Activated T-cell treated with anti-CD3 and anti-CD28 coated beads for 1 hour (primary cell): ENCODE measurements at places on chromosomes 16 and 17.

DNA sequence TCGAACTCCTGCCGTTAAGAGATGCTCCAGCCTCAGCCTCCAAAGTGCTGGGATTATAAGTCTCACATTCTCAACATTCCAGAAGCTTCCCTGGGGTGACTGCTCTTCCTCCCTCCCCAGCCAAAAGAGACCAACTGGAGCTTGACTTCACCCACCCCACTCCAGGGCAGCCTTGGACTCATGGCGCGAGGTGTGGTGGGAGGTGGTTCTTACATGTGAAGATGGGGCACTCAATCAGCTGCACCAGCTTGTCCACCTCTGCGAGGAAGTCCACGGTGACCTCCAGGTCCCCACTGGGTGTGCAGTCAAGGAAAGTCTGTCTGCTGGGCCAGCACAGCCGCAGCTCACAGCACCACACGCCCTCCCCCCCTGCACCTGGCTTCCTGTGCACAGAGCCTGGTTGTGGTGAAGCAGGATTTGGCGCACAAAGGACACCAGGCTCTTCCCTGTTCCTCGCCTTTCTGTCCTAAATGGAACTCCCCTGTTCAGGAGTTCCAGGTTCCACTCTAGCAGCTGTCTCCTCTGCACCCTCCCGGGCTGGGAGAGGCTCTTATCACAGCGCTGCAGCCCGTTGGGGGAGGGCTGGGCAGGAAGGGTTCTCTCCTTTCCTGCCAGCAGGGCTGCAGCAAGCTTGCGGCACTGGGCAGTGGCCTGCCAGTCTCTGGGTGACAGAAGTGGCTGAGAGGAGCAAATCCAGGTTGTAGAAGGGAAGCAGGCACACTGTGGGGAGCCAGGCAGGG lies 9.6 kb upstream of the MTSS2 start:
- no peak for DNase-seq

GRCh38 chr17:71735893-71736292 lies 384.9 kb upstream of the SOX9 start:
- no peak for DNase-seq

- no peak for DNase-seq
Measured at GRCh38 chr17:1590029-1590746, 27.6 kb upstream of the PITPNA start.

DNA sequence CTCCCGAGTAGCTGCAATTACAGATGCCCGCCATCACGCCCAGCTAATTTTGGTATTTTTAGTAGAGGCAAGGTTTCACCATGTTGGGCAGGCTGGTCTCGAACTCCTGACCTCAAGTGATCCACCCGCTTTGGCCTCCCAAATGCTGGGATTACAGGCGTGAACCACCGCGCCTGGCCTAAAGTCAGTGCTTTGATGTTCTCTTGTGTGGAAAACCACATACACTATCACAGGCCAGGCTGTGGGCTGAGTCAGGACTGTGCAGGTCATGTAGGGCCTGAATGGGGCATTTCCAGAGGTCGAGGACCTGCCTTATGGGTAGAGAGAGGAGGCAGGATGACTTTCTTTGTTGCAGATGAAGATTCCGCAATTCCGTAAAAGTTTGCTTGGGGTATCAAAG lies 5.1 kb upstream of the MT3 start:
- no peak for DNase-seq

DNA sequence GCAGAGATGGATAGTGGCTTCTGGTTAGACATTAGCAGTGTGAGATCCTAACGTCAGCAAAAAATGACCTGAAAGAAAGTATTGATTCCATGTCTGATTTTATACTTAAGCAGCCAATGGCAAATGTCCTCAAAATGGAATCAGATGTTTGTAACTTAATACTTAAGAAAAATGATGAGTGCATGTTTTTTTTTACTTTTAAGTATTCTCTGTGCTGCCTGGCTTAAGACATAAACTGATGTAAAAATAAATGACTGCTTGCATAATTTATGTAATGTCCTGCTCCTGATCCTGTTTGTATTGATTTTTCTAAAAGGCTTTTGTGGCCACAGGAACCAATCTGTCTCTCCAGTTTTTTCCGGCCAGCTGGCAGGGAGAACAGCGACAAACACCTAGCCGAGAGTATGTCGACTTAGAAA lies 7.4 kb downstream of the CBFB start:
- DNase-seq = no peak

DNA sequence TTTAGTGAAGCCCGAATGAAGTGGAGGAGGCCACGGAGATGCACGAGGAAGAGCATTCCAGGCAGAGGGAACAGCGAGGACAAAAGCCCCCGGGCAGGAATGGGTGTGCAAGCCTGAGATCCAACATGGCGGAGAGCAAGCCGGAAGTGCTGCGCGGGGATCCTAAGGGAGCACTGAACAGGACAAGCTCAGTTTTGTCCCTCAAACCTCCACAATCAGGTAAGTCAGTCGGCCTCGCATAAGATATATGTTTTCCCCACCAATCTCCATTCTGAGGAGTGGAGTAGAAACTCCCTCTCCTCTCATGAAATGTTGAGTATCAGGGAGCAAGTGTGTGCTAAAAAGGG lies 32.9 kb upstream of the USP22 start:
- DNase-seq = no peak

DNA sequence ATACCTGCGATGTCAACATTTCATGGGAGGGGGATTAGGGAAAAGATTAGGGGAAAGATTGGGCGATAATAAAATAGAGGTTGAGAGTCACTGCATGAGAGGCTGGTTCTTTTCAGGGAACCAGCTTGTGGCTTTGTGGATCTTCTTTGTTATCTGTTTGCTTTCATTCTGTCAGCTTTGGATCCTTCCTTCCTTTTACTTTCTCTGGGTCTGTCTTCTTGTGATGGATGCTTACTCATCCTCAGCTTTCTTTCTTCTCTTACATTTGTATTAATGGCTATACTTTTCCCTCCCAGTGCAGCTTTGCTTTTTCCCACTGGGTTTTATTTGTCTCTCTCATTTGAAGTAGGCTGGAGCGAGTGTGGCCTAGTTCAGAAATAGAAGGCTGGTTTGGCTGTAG lies 47.1 kb downstream of the RPTOR start:
- DNase-seq = no peak

DNA sequence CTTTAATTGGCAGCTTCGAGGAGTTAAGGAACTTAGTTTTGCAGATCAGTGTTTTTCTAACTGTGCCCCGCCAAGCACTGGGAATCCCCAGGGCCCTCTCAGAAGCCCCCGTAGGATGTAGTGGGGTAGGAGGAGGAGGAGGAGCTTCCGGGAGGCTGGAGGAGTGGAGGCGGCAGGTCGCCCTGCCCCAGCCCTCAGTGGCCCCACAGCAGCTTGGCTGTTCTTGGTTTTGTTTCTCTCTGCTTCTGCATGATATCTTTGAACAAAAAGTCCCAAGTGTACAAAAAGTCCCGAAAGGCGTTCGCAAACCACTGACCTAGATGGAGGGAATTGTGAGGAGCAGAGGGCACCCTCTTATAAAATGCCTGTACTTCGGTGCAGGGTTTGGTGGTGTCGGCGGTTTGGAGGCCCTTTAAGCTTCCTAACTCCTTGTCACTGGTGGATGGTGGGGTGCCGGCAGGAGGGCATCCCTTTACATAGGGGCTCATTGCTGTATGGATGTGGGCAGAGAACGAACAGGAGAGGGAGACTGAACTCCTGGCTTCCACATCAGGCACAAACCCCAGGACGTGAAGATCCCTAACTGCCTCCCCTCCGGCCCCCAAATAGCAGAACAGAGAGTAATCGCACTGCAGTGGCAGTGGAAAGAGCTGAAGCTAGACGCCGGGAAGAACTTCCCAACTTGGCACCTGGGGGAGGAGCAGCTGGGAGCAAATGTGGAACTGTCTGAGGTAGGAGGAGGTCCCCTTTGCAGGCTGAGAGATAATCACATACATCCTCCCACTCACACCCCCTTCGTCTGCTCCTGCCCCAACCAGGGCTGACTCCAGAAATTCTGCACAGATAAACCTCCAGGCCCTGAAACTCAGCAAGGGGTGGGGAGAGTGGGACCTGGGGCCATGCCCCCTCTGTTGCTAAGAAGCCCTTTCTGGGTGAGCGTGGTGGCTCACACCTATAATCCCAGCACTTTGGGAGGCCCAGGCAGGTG lies 20.1 kb downstream of the EPOP start:
- no peak for DNase-seq

DNA sequence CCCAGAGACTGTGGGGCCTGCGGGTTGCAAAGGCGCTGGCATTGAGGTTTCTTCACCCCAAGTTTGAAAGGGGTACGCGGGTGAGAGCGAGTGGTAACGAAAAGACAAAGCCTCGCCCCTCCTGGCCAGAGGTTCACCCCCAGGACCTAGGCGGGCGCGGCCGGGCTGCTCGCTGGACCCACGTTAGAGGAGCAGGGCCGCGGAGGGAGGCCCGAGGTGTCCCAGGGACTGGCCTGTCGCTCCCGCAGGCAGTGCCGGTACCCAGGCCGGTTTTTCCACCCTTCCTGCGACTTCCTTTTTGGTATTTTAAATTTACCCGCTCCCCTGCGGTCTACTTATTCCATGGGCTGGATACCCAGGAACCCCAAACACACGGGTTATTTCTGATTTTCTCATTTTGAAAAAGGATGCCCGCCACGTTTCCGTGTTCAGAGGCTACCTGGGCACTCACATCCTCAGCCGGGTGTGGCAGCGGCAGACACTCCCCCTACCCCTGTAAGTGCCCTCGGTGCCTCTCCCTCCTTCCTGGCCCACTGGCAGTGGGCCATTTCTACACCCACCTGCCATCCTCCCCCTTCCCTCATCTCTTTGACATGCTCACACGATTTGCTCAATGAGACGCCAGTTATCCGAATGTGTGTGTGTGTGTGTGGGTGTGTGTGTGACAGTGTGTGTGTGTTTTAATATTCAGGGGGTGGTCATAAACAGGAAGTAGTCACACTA lies 1.6 kb upstream of the FOXL1 start:
- DNase-seq = no peak

- no peak for DNase-seq
Measured at GRCh38 chr17:56699186-56699894, 105.8 kb downstream of the NOG start.

GRCh38 chr17:39903158-39903884 lies 15.1 kb downstream of the GSDMB start:
- DNase-seq = no peak

- DNase-seq = no peak
Measured at GRCh38 chr17:75371339-75371738, 34.1 kb downstream of the GRB2 start.
